ENCODE measurements at places on chromosomes 1 and 21. TPM values are rescaled to one million over a fixed set of nuclear protein-coding genes. Genes with fewer than 3 reads are reported as not detected.

MTARC1 gene
- polyA plus RNA-seq = 2.8 TPM

GRCh38 chr1:15944308-15945010 is 31.4 kb downstream of the ZBTB17 start:
- no peaks in the 10 kb centered on the region for H3K36me3 ChIP-seq
- no peak overlapping the region for H3K4me3 ChIP-seq
- H3K4me1 ChIP-seq = peaks cover 10% of the 10 kb centered on the region
- DNase-seq = no peak
- H3K27ac ChIP-seq = no peak overlapping the region
- H3K27me3 ChIP-seq = no peaks in the 10 kb centered on the region

FAM72B gene
- polyA plus RNA-seq = 1.2 TPM

DNA sequence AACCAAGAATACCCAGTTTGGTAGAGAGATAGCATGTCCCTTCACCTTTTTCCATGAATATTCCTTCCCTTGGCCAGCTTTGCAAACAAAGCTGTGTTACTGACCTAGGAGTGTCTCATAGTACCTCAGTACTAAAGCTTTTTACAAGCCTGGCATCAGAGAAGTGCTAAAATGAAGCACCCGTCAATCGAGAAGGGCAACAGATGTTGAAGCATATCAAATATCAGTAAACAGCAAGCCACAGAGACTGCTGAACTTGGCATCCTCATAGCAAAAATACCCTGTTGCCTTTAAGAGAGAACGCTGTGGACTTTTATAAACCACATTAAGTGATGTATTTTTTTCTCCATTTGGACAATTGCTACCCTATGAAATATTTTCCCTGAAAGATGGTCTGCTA is 128.6 kb upstream of the HOOK1 start:
- H3K4me1 ChIP-seq = peaks cover 2% of the 10 kb centered on the region
- H3K36me3 ChIP-seq = no peaks in the 10 kb centered on the region
- no peaks in the 10 kb centered on the region for H3K27me3 ChIP-seq
- H3K27ac ChIP-seq = no peak overlapping the region

SKI gene
- 47.0 TPM for polyA plus RNA-seq

DNA sequence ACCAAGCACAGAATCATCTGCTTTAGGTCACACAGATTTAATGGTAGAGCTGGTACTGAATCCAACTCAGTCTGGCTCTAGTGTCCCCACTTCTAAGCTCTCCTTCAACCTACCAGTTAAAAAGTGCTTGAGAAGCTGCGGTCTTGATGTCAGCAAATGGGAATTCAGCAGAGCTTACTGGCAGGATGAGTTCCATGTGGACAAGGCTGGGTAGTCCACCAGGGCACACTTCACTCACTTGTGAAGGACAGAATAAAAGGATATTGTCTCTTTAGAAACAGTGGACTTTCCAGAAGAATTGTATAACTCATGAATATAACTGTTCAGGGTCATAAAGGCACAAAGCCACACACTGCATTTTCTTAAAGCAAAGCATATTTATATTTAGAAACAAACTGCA is 35.1 kb upstream of the GUCA2B start:
- no peaks in the 10 kb centered on the region for H3K36me3 ChIP-seq
- DNase-seq = no peak
- no peak overlapping the region for H3K27ac ChIP-seq
- H3K4me1 ChIP-seq = no peaks in the 10 kb centered on the region
- H3K27me3 ChIP-seq = no peaks in the 10 kb centered on the region
- H3K4me3 ChIP-seq = no peak overlapping the region

GRCh38 chr1:239912471-239912870 is 179.2 kb upstream of the FMN2 start:
- H3K27me3 ChIP-seq = no peaks in the 10 kb centered on the region
- peaks cover 2% of the 10 kb centered on the region for H3K4me1 ChIP-seq
- no peak for DNase-seq
- no peak overlapping the region for H3K4me3 ChIP-seq

DNA sequence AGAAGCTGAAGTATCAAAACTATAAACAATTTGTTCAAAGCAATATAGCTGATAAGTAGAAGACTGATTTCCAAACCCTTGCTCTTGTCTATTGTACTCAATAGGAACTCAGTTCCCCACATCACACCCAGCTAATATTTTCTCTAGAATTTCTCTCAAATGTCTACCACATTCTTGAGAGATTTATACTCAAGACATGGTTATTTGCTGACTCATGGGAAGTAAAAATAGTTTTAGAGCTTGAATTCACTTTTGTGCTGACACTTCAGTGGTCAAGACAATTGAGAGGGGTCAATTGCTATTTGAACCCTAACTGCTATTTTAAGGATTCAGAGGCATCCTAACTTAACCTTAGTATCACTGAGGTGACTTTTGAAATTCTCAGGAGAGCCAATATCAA is 99.0 kb downstream of the TNNI3K start:
- no peak overlapping the region for H3K4me3 ChIP-seq
- H3K27me3 ChIP-seq = no peaks in the 10 kb centered on the region
- H3K27ac ChIP-seq = no peak overlapping the region
- no peaks in the 10 kb centered on the region for H3K4me1 ChIP-seq

DNA sequence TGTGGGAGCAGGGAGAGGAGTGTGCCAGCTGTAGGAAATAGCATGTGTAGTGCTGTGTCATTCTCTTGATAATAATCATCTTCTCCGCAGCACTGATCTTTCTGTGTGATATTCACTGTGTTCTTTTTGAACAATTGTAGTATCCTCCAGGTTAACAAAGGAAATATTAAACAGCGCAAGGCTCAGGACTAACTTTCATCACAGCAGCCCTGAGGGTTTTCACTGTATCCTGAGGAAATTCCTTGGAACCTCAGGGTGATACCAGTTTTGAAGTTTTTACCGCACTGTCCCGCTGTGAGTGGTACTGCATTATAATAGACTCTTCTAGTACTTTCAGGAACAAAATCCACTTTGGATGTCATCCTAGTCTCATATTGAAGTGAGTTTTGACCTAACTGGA is 228.4 kb upstream of the COA6 start:
- H3K4me1 ChIP-seq = no peaks in the 10 kb centered on the region
- H3K36me3 ChIP-seq = no peaks in the 10 kb centered on the region
- no peaks in the 10 kb centered on the region for H3K27me3 ChIP-seq

DNA sequence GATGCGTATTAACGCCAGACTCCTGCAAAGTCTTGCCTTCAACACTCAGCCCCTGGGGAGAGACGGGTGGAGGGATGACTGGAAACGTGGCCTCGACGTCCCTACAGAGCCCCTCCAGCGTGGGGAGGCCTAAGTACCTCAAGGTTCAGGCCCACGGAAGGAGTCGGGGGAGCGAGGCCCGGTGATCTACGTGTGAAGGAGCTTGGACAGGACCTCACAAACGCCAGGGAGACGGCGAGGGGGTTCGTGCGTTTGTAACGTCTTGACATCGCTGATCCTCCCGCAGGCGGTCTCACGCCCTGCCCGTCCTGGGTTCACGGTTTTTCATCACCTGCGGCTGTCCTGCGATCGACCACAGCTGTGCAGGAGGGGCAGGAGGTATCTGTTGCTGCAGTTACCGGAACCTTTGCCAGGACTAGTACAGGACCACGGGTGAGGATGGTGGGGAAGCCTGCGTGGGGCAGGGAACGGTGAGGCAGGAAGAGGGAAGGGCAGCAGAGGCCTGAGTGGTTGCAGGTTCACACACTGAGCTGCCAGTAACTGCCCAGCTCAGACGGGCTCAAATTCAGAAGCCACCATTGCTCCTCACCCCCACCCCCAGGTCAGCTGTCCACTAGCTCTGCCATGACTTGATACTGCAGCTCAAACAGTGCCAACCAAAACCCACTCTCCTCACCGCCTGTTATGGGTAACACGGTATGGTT is 889 bp upstream of the CCNL2 start:
- H3K36me3 ChIP-seq = no peaks in the 10 kb centered on the region
- DNase-seq = no peak
- H3K27ac ChIP-seq = peak overlapping the region; percentile 21
- no peaks in the 10 kb centered on the region for H3K27me3 ChIP-seq

- H3K27ac ChIP-seq = no peak overlapping the region
- H3K4me3 ChIP-seq = no peak overlapping the region
- no peaks in the 10 kb centered on the region for H3K36me3 ChIP-seq
- H3K4me1 ChIP-seq = no peaks in the 10 kb centered on the region
Measured at GRCh38 chr1:208501542-208501941, 257.4 kb upstream of the PLXNA2 start.

Data from ovary (tissue), 10 donors.